ENCODE measurements at places on chromosomes 3 and 15.

DNA sequence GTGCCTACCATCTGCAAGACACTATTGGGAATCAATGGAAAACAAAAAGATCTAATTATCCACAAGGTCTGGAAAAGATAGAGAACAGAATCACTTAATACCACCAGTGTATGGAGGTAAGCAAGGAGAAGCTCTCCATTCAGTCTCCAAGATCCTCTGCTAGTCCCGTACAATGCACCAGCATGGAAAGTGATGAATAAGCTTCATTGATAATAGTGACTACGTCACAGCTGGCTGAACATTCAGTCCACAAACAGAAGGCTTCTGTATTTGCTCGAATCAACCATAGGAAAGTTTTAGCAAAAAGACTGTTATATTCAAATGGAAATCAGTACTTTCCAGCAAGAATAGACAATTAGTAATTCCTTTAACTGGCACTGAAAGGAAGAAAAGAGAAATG lies 42.9 kb downstream of the IGSF11 start:
- no peaks in the 10 kb centered on the region for H3K36me3 ChIP-seq
- DNase-seq: no peak
- no peak overlapping the region for H3K27ac ChIP-seq
- peaks cover 5% of the 10 kb centered on the region for H3K4me1 ChIP-seq
- H3K4me3 ChIP-seq: no peak overlapping the region

- H3K27ac ChIP-seq: peak overlapping the region; percentile 94
- H3K4me1 ChIP-seq: peaks cover 28% of the 10 kb centered on the region
- H3K36me3 ChIP-seq: peaks cover 17% of the 10 kb centered on the region
- H3K27me3 ChIP-seq: no peaks in the 10 kb centered on the region
Measured at GRCh38 chr3:177196456-177197040, 734 bp downstream of the TBL1XR1 start.

- H3K4me3 ChIP-seq: no peak overlapping the region
- no peaks in the 10 kb centered on the region for H3K36me3 ChIP-seq
- no peaks in the 10 kb centered on the region for H3K4me1 ChIP-seq
- DNase-seq: no peak
- no peak overlapping the region for H3K27ac ChIP-seq
Measured at GRCh38 chr3:26712211-26713026, 89.8 kb downstream of the LRRC3B start.

DNA sequence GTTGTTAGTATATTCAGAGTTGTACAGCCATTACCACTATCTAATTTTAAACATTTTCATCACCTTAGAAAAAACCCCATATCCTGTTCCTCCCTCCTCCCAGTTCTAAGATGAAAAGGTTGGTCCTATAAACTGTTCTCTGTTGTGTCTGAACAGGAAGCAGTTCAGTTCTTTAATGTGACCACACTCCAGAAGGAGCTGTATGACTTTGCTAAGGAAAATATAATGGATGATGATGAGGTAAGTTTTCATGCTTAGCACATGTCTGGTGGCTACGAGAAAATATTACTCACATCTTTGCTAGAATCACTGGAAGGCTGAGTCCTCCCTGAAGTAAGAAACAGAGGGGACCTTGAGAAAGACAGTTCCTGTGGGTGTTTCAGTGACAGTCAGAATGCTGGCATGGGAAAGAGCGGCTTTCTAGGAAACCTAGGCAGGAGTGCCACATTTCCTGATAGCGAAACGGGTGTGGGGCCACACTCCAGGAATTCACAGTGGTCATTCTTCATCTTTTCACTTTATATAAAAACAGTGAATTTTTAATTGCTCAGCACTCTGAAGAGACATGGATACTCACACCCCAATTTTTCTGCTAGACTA lies 20.3 kb downstream of the CRTAP start:
- H3K27me3 ChIP-seq: no peaks in the 10 kb centered on the region
- H3K4me3 ChIP-seq: no peak overlapping the region
- H3K4me1 ChIP-seq: no peaks in the 10 kb centered on the region
- H3K27ac ChIP-seq: no peak overlapping the region
- DNase-seq: no peak

DNA sequence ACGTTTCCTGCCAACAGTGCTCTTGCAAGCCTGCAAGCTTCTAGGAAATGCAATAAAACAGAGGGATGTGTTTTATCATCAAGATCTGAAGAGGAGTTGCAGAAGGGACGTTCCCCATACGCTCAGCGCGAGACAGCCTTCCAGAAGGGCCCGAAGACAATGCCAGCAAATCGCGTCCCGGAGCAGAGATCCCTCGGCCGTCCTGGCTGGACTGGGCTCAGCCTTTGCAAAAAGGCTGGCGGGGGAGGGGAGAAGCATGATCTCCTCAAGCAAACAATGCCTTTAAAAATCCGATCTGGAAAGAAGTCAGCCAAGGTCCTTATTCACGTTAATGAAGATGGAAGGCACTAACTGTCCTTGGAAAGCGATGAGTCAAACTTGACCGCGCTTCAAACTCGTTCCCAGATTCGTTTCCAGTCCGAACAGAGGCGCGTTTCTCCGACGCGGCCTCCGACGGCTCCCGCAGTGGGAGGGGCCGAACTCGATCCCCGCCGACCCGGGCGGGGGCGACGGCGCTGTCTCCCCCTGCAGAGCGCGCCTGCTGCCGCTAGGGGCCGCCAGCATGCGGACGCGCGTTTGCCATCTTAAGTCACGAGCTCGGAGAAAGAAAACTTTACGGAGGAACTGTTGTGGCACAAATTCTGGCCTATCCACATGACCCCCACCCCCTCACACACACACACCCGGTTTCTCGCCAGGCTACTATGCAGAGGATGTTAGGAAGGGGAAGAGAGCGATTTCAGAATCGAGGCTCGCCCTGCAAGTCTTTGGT lies 5.5 kb downstream of the BCL6 start:
- DNase-seq: peak; percentile 91
- H3K27ac ChIP-seq: peak overlapping the region; percentile 87
- peaks cover 31% of the 10 kb centered on the region for H3K4me1 ChIP-seq

DNA sequence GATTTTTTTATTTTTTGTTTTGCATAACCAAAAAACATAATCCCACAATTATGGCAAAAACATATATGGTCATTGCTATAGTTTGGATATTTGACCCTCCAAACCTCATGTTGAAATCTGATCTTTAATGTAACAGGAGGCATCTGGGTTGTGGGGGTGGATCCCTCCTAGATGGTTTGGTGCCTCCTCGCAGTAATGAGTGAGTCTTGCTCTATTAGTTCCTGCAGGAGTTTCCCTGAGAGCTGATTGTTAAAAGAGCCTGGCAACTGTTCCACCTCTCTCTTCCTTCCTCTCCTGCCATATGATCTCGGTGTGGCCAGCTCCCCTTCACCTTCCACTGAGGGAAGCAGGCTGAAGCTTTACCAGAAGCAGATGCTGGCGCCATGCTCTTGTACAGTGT lies 33.2 kb upstream of the TRIM59 start:
- H3K27me3 ChIP-seq: peaks cover 4% of the 10 kb centered on the region
- H3K4me3 ChIP-seq: no peak overlapping the region

DNA sequence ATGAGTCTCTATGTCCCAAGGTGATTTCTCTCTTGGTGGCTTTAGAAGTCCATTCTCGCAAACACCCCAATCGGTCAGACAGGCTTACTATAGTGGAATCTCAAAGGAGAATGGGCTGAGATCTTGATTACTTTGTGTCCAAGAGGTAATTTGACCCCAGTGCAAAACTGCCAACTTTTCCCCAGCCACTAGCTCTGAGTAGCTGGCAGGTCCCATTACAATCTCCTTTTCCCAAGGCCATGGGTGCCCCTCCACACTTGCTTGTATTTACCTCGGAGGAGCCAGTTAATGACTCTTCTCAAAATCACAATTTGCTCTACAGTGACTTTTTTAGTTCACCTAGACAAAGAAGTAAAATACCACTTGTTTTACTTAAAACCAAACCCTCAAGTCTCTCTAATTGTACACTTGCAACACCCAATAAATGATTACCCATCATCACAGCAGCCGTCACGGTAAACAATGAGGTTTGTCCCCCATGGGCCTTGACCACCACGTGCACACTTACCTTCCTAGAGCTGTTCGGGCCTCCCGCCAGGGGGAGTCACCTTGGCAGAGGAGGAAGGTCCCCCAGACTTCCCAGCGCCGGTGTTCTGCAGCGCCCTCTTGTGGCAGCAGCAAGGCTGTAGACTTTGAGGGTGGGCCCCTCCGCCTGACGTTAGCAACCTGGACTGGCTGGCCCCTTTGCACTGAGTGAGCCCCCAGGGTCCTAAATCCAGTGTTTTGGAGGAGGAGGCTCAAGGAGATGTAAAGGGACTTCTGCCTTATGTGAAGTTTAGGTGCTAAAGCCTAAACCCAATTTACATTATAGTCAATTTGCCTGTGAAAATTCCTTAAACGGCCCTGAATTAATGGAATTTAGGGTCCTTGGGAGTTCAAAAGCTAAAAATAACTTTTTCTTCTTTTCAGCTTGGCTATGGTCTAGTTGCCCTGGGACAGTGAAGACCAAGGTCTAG lies 18.7 kb upstream of the HDAC11 start:
- no peak for DNase-seq
- H3K27me3 ChIP-seq: peaks cover 6% of the 10 kb centered on the region
- H3K4me1 ChIP-seq: peaks cover 16% of the 10 kb centered on the region
- no peak overlapping the region for H3K27ac ChIP-seq

- no peak overlapping the region for H3K27ac ChIP-seq
- peaks cover 35% of the 10 kb centered on the region for H3K4me1 ChIP-seq
- H3K36me3 ChIP-seq: no peaks in the 10 kb centered on the region
- DNase-seq: no peak
Measured at GRCh38 chr3:55873523-55874254, 386.6 kb upstream of the WNT5A start.

DNA sequence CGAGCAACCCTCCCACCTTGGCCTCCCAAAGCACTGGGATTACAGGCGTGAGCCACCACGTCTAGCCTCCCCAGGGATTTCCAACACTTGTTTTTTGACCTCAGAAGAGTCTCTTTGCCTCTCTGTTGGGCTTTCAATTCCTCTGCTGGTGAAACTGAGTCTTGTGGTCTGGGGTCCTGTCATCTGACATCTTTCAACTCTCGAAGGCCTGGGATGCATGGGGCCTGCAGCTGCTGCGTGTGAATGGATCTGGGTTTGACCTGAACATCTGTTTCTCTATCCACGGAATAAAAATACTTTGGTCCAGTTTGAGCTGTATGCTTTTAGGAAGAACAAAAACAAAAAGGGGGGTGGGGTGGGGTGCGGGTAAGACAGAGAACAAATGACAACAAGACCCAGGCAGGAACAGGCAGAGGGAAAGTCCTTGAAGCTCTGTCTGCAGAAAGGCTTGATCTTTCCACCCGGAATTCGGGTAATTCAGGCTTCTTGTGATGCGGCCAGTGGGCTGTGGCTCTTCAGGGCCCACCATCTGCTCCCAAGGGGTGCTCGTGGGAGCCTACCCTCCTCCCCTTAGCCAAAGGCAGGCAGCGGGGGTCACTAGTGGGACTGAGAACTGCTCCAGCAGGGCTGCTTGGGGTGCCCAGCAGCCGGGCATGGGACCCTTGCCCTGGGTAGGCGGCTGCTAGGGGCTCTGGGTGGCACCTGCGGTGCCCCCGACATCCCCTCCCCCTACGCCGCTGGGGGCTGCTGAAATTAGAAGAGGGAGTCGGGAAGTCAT lies 71.5 kb downstream of the SLC12A8 start:
- H3K4me1 ChIP-seq: peaks cover 32% of the 10 kb centered on the region
- peaks cover 5% of the 10 kb centered on the region for H3K36me3 ChIP-seq
- no peak overlapping the region for H3K27ac ChIP-seq
- H3K4me3 ChIP-seq: no peak overlapping the region
- peaks cover 18% of the 10 kb centered on the region for H3K27me3 ChIP-seq

GRCh38 chr15:42876224-42876623 lies 44.4 kb downstream of the TTBK2 start:
- H3K36me3 ChIP-seq: peaks cover 3% of the 10 kb centered on the region
- no peak overlapping the region for H3K27ac ChIP-seq
- DNase-seq: no peak
- no peaks in the 10 kb centered on the region for H3K4me1 ChIP-seq
- H3K4me3 ChIP-seq: no peak overlapping the region
- H3K27me3 ChIP-seq: no peaks in the 10 kb centered on the region

DNA sequence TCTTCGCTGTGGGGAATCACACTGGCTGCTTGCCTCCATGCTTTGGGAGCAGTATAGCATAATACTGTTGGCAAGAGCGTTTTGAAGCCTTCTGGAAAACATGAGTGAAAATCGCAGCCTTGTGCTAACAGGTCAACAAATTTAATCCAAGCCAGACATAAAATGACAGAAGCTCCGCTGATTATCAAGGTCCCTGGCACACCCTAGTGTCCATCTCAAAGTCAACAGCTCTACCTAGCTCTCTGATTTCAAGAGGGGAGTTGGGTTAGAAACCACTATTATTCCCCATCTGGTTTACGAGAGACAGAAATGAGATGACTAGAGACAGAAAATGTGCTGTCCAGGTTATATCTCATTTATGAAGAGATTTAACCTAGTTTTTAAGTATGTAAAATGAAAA lies 73.6 kb upstream of the MDFIC2 start:
- no peak overlapping the region for H3K4me3 ChIP-seq
- no peaks in the 10 kb centered on the region for H3K27me3 ChIP-seq
- DNase-seq: no peak
- H3K36me3 ChIP-seq: no peaks in the 10 kb centered on the region
- H3K4me1 ChIP-seq: peaks cover 3% of the 10 kb centered on the region

DNA sequence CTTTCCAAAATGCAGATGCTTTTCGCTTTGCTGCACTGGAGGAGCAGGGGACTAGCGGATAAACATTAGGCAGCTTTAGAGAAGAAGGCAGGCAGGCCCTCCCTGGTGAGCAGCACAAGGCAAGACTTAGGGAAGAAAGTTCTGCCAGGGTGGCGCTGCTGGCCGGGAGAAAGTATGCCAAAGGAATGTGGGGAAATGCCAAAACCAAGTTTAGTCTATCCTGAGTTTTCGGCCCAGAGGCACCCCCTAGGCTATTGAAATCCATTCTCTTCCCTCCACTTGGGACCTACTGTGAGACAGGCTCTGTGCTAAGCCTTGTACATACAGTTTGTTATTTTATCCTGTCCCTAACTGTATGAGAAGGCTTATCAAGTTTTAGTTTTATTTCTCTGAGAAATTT lies 9.2 kb downstream of the SHC4 start:
- peaks cover 20% of the 10 kb centered on the region for H3K27me3 ChIP-seq
- H3K27ac ChIP-seq: no peak overlapping the region
- no peaks in the 10 kb centered on the region for H3K4me1 ChIP-seq
- peaks cover 3% of the 10 kb centered on the region for H3K36me3 ChIP-seq
- no peak for DNase-seq

- no peak for DNase-seq
- peaks cover 17% of the 10 kb centered on the region for H3K4me1 ChIP-seq
- no peak overlapping the region for H3K4me3 ChIP-seq
- H3K27ac ChIP-seq: no peak overlapping the region
- H3K27me3 ChIP-seq: no peaks in the 10 kb centered on the region
- H3K36me3 ChIP-seq: no peaks in the 10 kb centered on the region
Measured at GRCh38 chr15:35312344-35312743, 227.2 kb upstream of the NANOGP8 start.

GRCh38 chr15:76336254-76337058 lies at the start of gene ISL2:
ISL2 (plus strand) TSS chr15:76336773; CDS start chr15:76336884, 111 bp downstream.
- peak within 1 kb of the TSS; percentile 82 for H3K4me3 ChIP-seq
- H3K27me3 ChIP-seq: peaks cover 85% of the 10 kb centered on the region
- peaks cover 7% of the 10 kb centered on the region for H3K36me3 ChIP-seq

DNA sequence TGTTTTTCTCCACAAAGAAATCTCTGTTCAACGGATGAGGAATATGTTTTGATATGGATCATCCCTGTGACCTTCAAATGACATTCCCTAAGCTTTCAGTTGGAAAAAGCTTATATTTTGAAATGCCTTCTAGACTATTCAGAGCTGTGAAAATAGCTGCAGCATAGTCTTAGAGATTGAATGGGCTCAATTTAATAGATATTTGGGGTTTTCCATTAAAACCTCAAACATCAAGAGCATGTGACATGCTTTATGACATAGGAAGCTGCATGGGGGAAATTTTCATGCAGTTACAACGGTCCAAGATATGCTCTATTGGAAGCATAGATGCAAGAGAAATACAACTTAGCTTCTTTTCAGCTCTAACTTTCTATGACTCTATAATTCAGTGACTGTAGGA lies 102.8 kb downstream of the LSAMP start:
- peak overlapping the region; percentile 7 for H3K27ac ChIP-seq
- H3K4me1 ChIP-seq: peaks cover 40% of the 10 kb centered on the region
- no peak for DNase-seq
- no peak overlapping the region for H3K4me3 ChIP-seq
